Germinal center (tissue), 1 donor: ENCODE measurements at places on chromosomes 2 and 18.

DNA sequence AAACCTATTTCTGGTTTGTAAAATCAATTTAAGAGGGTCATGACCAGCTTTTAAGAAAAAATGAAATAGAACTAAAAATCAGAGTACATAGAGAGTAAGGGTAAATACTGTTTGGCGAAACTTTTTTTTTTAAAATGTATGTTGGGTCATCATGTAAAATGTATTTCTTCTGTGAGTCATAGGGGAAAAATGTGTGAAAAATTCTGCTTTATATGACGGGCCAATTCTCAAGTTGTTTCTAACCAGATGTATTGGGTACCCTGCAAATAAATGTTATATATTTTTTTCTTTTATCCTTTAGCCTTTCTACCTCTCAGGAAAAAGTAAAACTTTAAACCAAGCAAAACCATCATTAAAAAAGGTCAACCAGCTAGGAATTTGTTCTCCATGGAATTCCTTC lies 13.9 kb downstream of the AFTPH start:
- no peak for DNase-seq

- no peak for DNase-seq
Measured at GRCh38 chr18:50656841-50657470, 97.1 kb downstream of the MAPK4 start.

GRCh38 chr2:198913394-198914152 lies 544.2 kb downstream of the SATB2 start:
- DNase-seq = peak; percentile 13

GRCh38 chr2:147619808-147620207 lies 225.0 kb upstream of the ACVR2A start:
- DNase-seq = no peak

GRCh38 chr2:6526093-6526824 lies 339.4 kb downstream of the CMPK2 start:
- peak; percentile 6 for DNase-seq

GRCh38 chr2:8059255-8059654 lies 622.6 kb upstream of the ID2 start:
- no peak for DNase-seq

DNA sequence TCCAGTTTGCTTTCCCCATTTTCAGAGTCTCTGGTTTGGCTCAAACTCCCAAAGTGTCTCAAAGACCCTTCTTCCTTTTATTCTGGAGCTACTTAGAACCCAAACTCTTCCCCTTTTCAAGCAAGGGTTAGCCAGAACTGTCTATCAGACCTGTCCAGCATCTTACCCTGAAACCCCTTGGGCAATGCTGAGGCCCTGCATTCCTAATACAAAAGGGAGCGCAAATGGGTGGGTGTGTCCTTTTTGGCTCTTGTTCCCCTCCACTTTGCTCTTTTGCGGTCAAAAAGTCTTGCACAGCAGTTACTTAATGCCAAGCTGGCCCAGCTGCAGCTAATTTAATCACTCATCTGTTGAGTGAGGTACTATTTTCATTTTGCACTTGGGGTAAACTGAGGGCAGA lies 231.2 kb upstream of the FOSL2 start:
- DNase-seq = no peak

DNA sequence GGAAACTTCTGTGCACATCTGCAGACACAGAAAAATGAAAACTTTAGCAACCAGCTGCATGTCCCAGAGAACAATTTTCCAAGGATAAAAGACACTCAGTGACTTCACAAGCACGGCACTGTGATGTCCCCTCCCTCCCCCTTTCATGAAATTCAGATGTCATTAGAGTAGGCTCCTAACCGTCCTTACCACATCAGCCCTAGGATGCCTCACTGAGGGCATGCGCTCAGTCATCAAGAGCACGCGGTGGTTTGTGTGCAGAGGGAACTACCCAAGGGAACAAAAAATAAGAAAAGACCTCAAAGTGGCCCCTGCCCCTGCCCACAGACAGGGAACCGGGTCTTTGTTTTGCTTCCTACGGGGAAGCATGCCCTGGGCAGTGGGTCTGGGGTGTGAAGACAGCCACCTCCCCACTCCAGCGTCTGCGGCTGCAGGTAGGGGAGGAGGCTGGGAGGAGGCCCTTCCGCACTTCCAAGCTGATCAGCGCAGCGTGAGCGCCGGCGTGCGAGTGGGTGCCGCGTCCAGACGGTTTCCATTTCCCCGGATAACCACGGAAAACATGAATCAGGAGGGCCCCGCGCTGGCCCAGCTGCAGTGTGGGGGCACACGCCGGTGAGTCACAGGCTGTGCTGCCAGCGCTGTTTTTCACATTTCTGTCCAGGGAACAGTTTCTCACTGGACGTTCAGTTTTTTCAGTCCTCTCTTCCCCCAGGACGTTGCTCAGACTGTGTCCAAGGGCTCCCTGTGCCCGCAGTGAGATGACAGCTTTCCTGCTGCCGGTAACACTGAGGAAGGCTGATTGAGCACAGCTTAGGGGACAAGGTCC lies 70.6 kb downstream of the COPS8 start:
- DNase-seq = no peak

DNA sequence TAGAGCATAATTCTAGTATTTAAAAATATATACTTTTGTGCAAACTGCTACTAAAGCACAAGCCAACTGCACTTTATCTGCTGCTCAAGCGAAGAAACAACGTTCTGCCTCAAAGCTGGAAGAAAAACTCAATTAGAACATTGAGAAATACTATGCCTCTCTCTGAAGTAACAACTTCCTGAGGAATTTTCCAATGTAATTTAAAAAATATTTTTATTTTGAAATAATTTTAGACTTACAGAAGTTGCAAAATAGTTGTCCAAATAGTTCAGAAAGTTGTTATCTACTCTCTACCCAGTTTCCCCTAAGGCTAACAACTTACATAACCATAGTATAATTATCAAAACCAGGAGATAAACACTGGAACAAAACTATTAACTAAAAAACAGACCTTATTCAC lies 12.3 kb upstream of the POLI start:
- DNase-seq = no peak
